ENCODE measurements at places on chromosomes 3 and 15. TPM values are rescaled to one million over a fixed set of nuclear protein-coding genes. Genes with fewer than 3 reads are reported as not detected.

METTL6 gene
- total RNA-seq: 26.0 TPM

CCDC14 gene
- total RNA-seq: 18.4 TPM

AHSG gene
- total RNA-seq: not detected

PYGO1 gene
- 7.2 TPM for total RNA-seq

GPR160 gene
- total RNA-seq: 2.1 TPM

All from A549 treated with AZD2906 at 1 μM for 4 hours (cell line).